ENCODE measurements at places on chromosomes 3 and 15. TPM values are rescaled to one million over a fixed set of nuclear protein-coding genes. Genes with fewer than 3 reads are reported as not detected.

The ZNF80 gene
- 0.21 TPM for total RNA-seq

GRCh38 chr3:87287011-87287410, 10.6 kb upstream of the POU1F1 start:
- no peaks in the 10 kb centered on the region for H3K4me1 ChIP-seq
- no peak overlapping the region for H3K4me3 ChIP-seq
- no peaks in the 10 kb centered on the region for H3K36me3 ChIP-seq
- no peak for DNase-seq
- peaks cover 14% of the 10 kb centered on the region for H3K27me3 ChIP-seq

The CDCP1 gene
- 3.2 TPM for total RNA-seq

- H3K27me3 ChIP-seq = peaks cover 2% of the 10 kb centered on the region
- DNase-seq = no peak
- H3K4me3 ChIP-seq = no peak overlapping the region
- peaks cover 4% of the 10 kb centered on the region for H3K36me3 ChIP-seq
- peaks cover 5% of the 10 kb centered on the region for H3K4me1 ChIP-seq
- no peak overlapping the region for H3K27ac ChIP-seq
Observed at GRCh38 chr3:53217175-53217574, 38.6 kb downstream of the TKT start.

DNA sequence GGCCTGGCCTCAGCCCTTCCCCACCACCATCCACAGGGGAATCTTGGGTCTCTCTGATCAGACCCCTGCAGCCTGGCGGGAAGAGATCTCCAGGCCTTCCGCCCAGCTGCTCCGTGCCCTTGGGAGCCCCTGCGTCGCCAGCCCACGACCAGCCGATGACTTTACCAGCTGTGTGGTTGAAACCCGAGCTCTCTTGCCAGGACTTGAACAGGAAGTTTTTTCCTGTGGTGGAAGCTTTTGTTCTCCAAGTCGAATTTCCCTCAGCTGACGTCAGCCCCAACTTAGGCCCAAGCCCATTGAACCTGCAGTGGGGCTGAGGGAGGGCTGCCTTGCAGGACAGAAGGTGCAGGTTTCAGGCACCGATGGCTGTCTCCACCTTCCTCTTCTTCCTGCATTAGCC, 51.7 kb upstream of the SMAD3 start:
- DNase-seq = no peak
- no peak overlapping the region for H3K27ac ChIP-seq
- H3K4me1 ChIP-seq = peaks cover 13% of the 10 kb centered on the region
- H3K36me3 ChIP-seq = no peaks in the 10 kb centered on the region
- peaks cover 2% of the 10 kb centered on the region for H3K27me3 ChIP-seq

DNA sequence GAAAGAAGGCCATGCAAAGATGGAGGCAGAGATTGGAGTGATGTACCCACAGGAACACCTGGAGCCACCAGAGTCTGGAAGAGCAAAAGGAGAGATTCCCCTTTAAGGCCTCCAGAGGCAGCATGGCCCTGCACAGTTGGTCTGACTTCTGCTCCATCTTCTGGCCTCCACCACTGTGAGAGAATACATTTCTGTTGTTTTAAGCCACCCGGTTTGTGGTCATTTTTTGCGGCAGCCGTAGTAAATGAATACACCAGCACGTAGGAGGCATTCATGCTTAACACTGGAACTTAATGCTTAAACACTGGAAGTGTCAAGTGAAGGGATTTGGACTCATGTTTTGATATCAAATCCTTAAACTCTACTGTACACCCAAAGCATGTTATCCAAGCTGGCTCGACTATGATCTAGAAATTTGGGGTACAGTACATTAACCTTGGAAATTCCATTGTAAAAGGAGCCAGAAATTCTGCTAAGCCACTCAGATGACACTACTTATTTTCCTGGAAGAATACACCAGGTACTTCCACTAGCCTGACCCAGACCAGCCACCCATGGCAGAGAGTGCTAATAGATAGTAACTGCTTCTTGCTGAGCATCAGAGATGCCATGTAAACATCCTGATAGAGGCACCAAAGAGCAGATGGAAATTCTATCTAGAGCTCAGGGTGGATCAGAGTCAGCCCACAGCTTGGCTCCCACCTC, 190.9 kb downstream of the ADAMTS9 start:
- no peak for DNase-seq
- H3K4me3 ChIP-seq = no peak overlapping the region
- H3K4me1 ChIP-seq = no peaks in the 10 kb centered on the region
- H3K27ac ChIP-seq = no peak overlapping the region

GRCh38 chr3:119738741-119739140, 35.9 kb downstream of the CFAP91 start:
- H3K4me1 ChIP-seq = peaks cover 3% of the 10 kb centered on the region
- H3K27me3 ChIP-seq = peaks cover 28% of the 10 kb centered on the region
- H3K27ac ChIP-seq = no peak overlapping the region
- H3K4me3 ChIP-seq = no peak overlapping the region
- no peak for DNase-seq

The KCNMB3 gene
- total RNA-seq = 0.70 TPM

GRCh38 chr3:59160133-59160746, 110.4 kb upstream of the CFAP20DC start:
- H3K36me3 ChIP-seq = no peaks in the 10 kb centered on the region
- H3K4me3 ChIP-seq = no peak overlapping the region
- peaks cover 3% of the 10 kb centered on the region for H3K27me3 ChIP-seq

The FBXL2 gene
- total RNA-seq = not detected

The FLNB gene
- 22.8 TPM for total RNA-seq

- H3K4me3 ChIP-seq = no peak overlapping the region
- DNase-seq = peak; percentile 89
- H3K27ac ChIP-seq = no peak overlapping the region
- H3K27me3 ChIP-seq = no peaks in the 10 kb centered on the region
Observed at GRCh38 chr3:141105828-141106628, 54.9 kb downstream of the SPSB4 start.

The P2RY1 gene
- 0.92 TPM for total RNA-seq

The CELSR3 gene
- 15.2 TPM for total RNA-seq

GRCh38 chr3:66744521-66744920, 243.7 kb upstream of the LRIG1 start:
- H3K4me3 ChIP-seq = no peak overlapping the region
- DNase-seq = no peak
- H3K27me3 ChIP-seq = peaks cover 6% of the 10 kb centered on the region
- H3K36me3 ChIP-seq = no peaks in the 10 kb centered on the region
- no peak overlapping the region for H3K27ac ChIP-seq

DNA sequence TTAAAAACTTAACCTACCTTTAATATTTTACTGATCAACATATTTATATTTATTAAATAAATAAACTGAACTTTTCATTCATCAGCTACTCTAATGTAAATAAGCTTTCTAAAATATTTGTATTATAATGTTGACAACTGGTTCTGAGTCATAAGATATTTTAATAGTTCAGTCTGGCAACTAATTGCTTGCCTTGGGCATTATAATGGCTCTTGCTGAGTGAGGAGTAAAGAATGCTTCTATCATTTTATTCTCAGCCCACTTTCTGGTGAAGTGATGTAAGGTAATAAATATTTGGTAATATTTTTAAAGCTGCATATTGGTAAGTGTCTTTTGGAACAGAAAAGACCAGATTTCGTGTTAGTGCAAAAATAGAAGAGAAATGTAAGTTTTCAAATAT, 81.5 kb downstream of the DIPK2A start:
- H3K36me3 ChIP-seq = no peaks in the 10 kb centered on the region
- no peaks in the 10 kb centered on the region for H3K4me1 ChIP-seq
- DNase-seq = no peak
- no peak overlapping the region for H3K4me3 ChIP-seq
- H3K27ac ChIP-seq = no peak overlapping the region

DNA sequence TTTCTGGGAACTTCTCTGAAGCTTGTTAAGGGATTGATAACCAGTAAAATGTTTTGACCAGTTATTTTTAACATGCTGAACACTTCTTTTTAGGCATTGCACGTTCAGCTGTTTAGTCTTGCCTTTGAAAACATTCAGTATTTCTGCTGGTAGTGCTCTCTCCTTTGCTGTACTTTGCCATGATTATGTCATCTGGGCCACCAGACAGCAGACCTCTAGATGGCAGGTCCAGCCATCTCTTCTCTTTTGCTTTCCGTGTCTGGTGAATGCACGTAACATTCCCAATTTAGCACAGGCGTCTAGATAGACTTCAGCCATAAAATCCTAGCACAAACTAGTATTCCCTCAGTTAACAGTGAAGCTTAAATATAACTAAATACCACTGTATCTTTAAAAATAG, 57.8 kb downstream of the RAB7A start:
- DNase-seq = no peak
- no peak overlapping the region for H3K4me3 ChIP-seq
- no peaks in the 10 kb centered on the region for H3K27me3 ChIP-seq
- H3K4me1 ChIP-seq = peaks cover 72% of the 10 kb centered on the region
- peaks cover 11% of the 10 kb centered on the region for H3K36me3 ChIP-seq

The GOLGA6L7 gene
- not detected for total RNA-seq

DNA sequence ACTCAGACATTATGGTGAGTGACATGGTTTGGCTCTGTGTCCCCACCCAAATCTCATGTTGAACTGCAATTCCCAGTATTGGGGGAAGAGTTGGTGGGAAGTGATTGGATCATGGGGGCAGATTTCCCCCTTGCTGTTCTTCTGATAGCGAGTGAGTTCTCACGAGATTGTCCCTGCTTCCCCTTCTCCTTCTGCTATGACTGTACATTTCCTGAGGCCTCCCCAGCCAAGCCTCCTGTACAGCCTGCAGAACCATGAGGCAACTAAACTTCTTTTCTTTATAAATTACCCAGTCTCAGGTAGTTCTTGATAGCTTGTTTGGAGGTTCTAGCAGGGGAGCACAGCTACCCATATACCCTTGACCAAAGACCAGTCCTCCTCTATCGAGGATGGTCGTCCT, 45.9 kb downstream of the ADAM10 start:
- no peak overlapping the region for H3K4me3 ChIP-seq
- H3K4me1 ChIP-seq = peaks cover 47% of the 10 kb centered on the region
- peak overlapping the region; percentile 42 for H3K27ac ChIP-seq
- DNase-seq = no peak

The RAD54L2 gene
- total RNA-seq = 44.0 TPM

DNA sequence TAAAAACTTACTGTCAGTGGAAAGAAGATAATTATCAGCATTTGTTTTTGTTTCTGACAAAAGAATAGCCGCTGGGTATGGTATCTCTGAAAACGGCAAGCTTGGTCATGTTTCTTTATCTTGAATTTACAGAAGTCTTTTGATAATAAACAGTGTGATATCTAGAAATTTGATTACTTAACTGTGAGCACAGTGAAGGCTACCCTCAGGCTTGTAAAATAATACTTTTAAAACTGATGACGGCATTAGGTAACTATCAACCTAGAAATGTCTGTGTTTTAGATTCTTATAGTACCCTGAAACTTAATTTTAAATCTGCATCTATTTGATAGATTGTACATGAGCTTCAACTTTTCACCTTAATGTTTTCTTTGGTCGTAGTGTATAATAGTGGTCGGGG, 43.4 kb downstream of the NSUN3 start:
- no peak overlapping the region for H3K4me3 ChIP-seq
- H3K4me1 ChIP-seq = peaks cover 2% of the 10 kb centered on the region
- peaks cover 12% of the 10 kb centered on the region for H3K36me3 ChIP-seq

- peaks cover 31% of the 10 kb centered on the region for H3K36me3 ChIP-seq
- H3K27me3 ChIP-seq = no peaks in the 10 kb centered on the region
- no peak overlapping the region for H3K4me3 ChIP-seq
- peaks cover 60% of the 10 kb centered on the region for H3K4me1 ChIP-seq
Observed at GRCh38 chr3:171183042-171183441, 156.5 kb upstream of the SLC2A2 start.

GRCh38 chr3:102510663-102511062, 75.8 kb downstream of the ZPLD1 start:
- H3K36me3 ChIP-seq = no peaks in the 10 kb centered on the region
- no peak overlapping the region for H3K27ac ChIP-seq
- no peaks in the 10 kb centered on the region for H3K27me3 ChIP-seq
- no peak overlapping the region for H3K4me3 ChIP-seq
- no peaks in the 10 kb centered on the region for H3K4me1 ChIP-seq
- DNase-seq = no peak

GRCh38 chr15:67936258-67936657, 96.4 kb upstream of the RNU6-1 start:
- H3K4me3 ChIP-seq = no peak overlapping the region
- no peak overlapping the region for H3K27ac ChIP-seq
- no peaks in the 10 kb centered on the region for H3K36me3 ChIP-seq
- no peak for DNase-seq
